ENCODE measurements at places on chromosomes 3 and 15.
A peak's percentile ranks its signal among the peaks of the same experiment; 100 is the strongest.

DNA sequence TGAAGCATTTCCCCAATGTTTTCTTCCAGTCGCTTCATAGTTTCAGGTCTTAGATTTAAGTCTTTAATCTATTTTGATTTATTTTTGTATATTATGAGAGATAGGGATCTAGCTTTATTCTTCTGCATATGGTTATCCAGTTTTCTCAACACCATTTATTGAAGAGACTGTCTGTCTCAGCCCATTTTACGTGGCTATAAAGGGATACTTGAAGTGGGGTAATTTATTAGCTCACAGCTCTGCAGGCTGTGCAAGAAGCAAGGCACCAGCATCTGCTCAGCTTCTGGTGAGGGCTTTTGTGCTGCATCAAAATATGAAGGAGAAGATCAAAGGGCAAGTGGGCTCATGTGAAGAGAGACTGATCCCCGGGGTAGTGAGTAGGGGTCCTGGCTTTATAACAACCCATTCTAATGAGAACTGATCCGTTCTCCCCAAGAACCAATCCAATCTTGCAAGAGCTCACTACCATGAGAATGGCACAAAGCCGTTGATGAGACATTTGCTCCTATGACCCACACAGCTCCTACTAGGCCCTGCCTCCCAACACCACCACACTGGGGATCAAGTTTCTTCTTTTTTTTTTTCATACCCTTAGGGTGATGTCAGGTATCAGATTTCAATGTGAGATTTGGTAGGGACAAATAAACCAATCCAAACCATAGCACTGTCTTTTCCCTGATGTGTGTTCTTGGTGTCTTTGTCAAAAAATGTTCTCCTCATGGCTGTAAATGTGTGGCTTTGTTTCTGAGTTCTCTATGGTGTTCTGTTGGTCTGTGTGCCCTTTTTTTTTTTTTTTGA, 63.2 kb downstream of the IQGAP1 start:
- DNase-seq, result no peak

DNA sequence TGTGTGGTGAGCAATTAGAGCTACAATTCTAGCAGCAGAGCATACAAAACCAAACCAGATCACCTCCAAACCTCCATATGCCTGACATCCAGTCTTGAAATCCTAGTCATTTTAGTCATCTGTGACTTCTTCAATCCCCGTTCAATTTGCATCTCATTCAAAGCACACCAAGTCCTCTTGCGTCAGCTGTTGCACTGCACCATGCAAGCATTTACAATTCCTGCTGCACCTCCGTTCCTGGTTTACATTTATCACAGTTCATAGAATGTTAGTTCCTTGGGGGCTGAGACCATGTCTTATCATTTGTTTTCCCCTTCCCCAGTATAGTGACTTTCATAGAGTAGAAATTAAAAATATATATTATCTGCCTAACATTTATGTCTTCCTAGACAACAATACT, 116.9 kb downstream of the BDH1 start:
- no peak for DNase-seq

- DNase-seq, result peak; percentile 74
These were observed 6.5 kb downstream of the CHD2 start for GRCh38 chr15:92906563-92907081.

- DNase-seq, result peak; percentile 39
These were observed 269.4 kb downstream of the UACA start for GRCh38 chr15:70493787-70494516.

GRCh38 chr15:67105991-67106763, 40.8 kb downstream of the SMAD3 start:
- DNase-seq, result no peak

DNA sequence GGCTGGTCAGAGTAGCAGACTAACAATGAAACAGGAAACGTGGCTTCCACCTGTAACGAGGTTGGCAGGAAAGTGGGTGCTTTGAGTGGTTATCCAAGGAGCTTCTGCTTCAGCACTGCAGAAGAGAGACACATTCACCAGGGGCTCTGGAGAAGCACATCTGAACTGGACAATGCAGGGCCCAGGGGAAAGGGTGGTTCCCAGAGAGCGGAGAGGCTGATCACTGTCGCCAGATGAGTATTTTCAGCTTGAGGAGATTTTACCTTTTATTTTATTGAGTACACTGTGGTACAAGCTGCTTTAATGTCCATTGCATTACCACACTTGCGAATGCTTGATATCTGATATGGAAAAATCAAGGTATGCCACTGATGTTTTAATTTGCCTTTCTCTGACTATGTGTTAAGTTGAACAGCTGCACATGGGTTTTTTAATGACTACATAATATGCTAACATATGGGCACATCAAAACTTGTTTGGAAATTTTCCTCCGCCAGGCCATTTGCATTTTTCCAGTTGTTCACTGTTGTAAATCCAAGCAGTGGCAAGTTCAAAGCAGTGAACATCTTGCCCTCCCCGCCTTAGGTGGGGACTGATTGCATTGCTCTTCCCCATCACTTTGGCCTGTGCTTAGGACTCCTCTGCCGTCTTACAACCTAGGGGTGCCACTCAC, 52.1 kb downstream of the LRTM1 start:
- no peak for DNase-seq

GRCh38 chr3:14564741-14565140, 24.6 kb upstream of the GRIP2 start:
- DNase-seq, result no peak

DNA sequence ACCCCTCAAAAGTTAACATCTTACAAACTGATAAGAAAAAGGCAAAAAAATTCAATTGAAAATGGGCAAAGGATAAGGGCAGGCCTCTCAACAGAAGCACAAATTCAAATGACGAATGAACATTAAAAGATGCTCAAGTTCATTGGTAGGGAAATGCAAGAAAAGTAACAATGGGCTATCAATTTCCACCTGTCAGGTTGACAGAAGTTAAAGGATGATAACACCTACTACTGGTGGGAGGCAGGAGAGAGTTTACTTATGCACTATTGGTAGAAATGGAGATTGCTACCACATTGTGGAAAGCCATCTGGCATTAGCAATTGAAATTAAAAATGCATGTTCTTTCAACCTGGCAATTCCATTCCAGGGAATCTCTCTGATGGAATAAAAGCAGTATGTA, 35.6 kb upstream of the TNFAIP8L3 start:
- DNase-seq, result no peak

GRCh38 chr15:51382787-51383186, 41.3 kb downstream of the GLDN start:
- peak; percentile 21 for DNase-seq

- peak; percentile 25 for DNase-seq
These were observed 664 bp downstream of the PPCDC start for GRCh38 chr15:75023872-75024636.

DNA sequence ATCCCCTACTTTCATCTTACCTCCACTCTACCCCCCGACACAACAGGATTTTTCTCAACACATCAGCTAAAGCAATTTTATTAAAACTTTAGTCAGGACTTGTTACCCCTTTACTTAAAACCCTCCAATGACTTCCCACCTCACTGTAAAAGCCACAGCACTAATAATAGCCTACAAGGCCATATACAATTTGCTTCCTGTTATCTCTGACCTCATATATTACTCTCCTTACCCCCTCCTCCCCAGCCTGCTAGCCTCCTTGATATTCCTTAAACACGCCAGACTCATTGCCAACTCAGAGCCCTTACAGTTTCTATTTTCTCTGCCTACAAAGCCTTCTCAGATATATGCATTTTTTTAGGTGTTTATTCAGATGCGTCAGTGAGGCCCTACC, 54.4 kb downstream of the DCUN1D1 start:
- DNase-seq, result no peak

DNA sequence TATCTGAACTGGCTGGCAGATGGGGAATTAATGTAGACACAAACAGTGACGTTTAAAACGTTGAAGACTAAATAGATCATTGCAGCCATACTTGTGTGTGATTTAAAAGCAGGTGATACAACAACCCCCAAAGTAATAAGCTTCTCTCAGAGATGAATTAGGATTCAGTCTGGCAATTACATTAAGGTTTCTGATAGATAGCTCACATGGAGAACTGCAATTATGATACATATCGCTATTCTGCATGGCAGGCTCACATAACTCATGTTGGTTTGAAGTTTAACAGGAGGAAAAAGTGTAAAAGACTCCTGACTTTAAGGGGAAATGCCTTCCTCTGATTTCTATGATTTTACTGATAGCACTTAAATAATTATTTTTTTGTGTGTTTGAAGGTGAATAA, 196.9 kb downstream of the CLSTN2 start:
- DNase-seq, result no peak

DNA sequence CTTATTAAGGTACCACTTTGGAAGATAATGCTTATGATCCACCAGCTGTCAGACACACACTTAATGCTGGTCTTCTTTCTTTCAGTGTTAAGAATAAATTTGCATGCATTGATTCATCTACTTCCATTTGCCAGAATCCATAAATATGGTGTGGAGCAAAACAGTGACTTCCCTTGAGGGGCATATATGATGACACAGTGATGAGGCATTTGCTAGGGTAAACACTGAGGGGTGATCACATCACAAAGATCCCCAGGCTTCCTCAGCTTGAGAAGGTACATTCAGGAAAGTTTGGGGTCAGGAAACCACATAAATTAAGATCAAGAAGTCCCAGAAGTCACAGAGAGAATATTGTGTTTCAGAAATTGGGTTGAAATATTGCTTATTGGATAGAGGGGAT, 9.9 kb upstream of the ZBED2 start:
- DNase-seq, result no peak

DNA sequence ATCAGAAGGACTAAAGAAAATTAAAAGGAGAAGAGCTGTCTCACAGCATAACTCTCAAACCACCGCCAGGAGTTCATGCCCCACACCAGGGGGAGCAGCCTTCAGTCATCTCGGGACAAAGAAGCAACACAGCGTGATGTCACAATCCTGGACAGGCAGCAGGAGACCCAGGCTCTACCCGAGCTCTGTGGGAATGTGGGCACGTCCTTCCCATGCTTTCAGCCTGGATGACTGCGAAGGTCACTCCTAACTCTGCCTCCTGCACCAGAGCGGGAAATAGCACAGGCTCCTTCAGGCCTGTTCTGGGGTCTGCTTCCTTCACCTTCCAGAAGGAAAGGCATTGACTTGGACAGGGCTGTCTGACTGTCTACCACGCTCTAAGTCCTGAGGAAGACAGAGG, 31.3 kb downstream of the NOX5 start:
- DNase-seq, result no peak

- no peak for DNase-seq
These were observed 17.5 kb upstream of the POC1A start for GRCh38 chr3:52171514-52172261.

DNA sequence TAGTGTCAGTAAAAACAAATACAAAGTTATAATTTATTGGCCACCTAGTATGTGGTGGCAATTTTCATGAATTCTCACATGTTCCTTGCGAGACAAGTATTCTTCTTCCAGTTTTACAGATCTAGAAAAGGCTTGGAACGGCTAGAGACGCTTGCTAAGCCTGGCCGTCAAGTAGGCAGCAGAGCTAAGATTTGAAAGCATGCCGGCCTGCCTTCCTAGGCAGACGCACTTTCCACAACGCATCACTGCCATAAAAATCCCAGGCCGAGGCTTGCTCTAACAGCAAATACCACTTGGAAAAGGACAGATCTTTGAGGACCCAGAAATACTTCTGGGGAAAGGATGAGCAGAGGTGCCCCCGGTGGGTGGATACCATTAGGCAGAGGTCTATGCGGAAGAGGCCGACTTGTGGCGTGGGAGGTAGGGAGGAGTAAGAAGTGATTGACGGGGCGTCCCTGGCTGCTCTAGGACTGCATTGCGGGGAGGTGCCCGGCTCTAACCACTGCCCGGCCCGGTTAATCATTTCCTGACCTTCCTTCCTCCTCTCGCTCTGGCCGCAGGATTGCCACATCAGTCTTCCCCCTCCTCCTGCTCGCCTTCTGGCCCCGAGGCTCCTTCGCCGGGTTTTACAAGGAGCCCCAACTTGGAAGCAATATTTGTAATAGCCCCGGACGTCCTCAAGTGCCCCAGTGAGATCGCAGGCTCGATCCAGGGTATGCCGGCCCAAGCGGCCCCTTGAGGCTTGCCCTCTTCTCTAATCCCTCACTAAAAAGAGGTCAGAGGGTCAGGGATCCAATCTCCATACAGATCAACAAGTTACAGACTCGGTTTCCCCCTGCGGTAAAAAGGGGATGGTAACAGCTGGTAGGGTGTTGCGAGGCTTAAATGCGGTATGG, 1.3 kb upstream of the USP3 start:
- peak; percentile 89 for DNase-seq

- DNase-seq, result no peak
These were observed 7.2 kb upstream of the ABHD10 start for GRCh38 chr3:111971533-111972130.

- no peak for DNase-seq
These were observed 1.3 kb downstream of the SEMA7A start for GRCh38 chr15:74432271-74432967.

- DNase-seq, result no peak
These were observed 49.6 kb upstream of the BNIP2 start for GRCh38 chr15:59738676-59739075.

GRCh38 chr3:49869525-49870126, at the start of gene CAMKV:
CAMKV (minus strand) TSS chr3:49869906; CDS start chr3:49862388, 7,518 bp downstream.
- DNase-seq, result peak; percentile 61

DNA sequence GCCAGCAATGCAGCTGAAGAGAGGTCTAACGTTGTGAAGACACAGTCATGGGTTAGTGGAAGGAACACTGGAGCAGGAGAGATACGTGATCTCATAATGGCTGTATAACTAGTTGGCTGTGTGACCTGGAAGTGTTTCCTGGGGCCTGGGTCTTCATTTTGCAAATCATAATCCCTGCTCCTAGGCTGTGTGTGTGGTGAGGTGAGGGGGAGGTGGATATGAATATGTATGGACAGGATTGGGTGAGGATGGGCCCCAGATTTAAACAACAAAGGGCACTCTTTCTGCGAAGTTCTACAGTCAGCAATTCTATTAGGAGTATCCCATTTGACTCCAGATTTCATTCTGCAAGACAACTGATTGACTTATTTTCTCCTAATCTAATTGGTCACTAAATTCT, 41.3 kb downstream of the ANKRD28 start:
- DNase-seq, result no peak

- peak; percentile 37 for DNase-seq
These were observed 8.3 kb downstream of the HDGFL3 start for GRCh38 chr15:83199288-83199687.
